ENCODE measurements at places on chromosomes 2 and 18. TPM values are rescaled to one million over a fixed set of nuclear protein-coding genes. Genes with fewer than 3 reads are reported as not detected.

Gene OXER1
- total RNA-seq, result 2.2 TPM

Gene TCF23
- total RNA-seq, result 0.35 TPM

Gene C2orf78
- not detected for total RNA-seq

Gene PCBP1
- 36.1 TPM for total RNA-seq

Gene FIGN
- total RNA-seq, result 0.53 TPM

Gene ATF2
- 33.2 TPM for total RNA-seq

Gene SPDYA
- 0.75 TPM for total RNA-seq

Gene SLC11A1
- total RNA-seq, result 0.49 TPM

Gene HOXD13
- 0.31 TPM for total RNA-seq

Gene SERPINB11
- total RNA-seq, result not detected

Gene CCDC88A
- total RNA-seq, result 66.2 TPM

Gene RTP5
- total RNA-seq, result not detected

Gene CCT4
- total RNA-seq, result 119 TPM

Gene AMER3
- 0.09 TPM for total RNA-seq

Gene RAB6C
- 0.09 TPM for total RNA-seq

Gene EN1
- 3.7 TPM for total RNA-seq

Gene CFC1
- total RNA-seq, result not detected

Gene SERPINB4
- not detected for total RNA-seq

Gene LIMS2
- 7.7 TPM for total RNA-seq

Gene SCN9A
- total RNA-seq, result 5.2 TPM

Gene B3GNT7
- total RNA-seq, result 0.62 TPM

Gene EFHD1
- total RNA-seq, result 7.0 TPM

Gene ERBB4
- 12.7 TPM for total RNA-seq

Gene PARD3B
- 15.3 TPM for total RNA-seq

Gene CHN1
- 11.2 TPM for total RNA-seq

Gene TSPYL6
- 0.04 TPM for total RNA-seq

Gene SIX3
- not detected for total RNA-seq

Gene GKN1
- 0.09 TPM for total RNA-seq

Gene MC2R
- 0.18 TPM for total RNA-seq

Gene SIX2
- total RNA-seq, result 3.3 TPM

Gene CCDC141
- 76.1 TPM for total RNA-seq

Gene GPAT2
- total RNA-seq, result 2.4 TPM

Gene MEP1B
- total RNA-seq, result 0.18 TPM

Gene NAT8
- total RNA-seq, result not detected

Gene OSR1
- total RNA-seq, result 11.6 TPM

Gene CAPN14
- total RNA-seq, result 0.09 TPM

Gene SP140L
- total RNA-seq, result 3.2 TPM

Gene EVA1A
- total RNA-seq, result 6.9 TPM

Gene MAP2
- 5.7 TPM for total RNA-seq

Gene FAM161A
- total RNA-seq, result 5.3 TPM

Gene HDAC4
- 15.0 TPM for total RNA-seq

Gene MERTK
- total RNA-seq, result 4.9 TPM
